Endothelial cell (in vitro differentiated cells): ENCODE measurements at places on chromosomes 3 and 15.
A peak's percentile ranks its signal among the peaks of the same experiment; 100 is the strongest.

DNA sequence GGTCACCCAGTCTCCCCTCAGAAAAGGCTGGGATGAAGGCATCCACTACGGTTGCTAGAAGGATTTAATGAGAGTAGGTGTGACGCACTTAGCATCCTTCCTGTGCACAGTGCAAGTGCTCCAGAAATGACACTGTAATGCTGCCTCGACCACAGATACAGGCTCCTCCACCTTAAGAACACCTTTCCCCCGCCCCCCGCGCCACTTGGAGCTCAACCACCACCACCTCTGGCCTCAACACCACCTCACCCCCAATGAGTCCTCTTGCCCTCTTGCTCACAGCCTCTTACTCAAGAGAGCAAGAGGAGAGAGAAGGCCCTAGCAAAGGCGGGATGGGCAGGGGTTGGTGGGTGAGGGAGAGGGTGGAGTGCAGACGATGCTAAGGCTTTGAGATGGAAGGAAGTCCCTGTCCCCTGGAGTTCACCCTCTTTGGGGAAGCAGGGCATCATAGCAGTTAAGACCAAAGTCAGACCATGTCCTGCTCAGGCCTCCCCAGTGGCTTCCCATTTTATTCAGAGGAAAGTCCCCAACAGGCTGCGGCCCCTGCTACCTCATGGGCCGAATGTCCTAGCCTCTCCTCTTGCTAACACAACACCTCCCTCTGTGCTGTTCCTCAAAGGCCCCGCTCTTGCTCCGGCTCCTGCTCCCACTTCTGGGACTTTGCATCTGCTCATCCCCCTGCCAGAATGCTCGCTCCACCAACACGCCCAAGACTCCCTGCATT, 8.3 kb downstream of the STARD5 start:
- no peak for DNase-seq

GRCh38 chr15:68910816-68911215, 19.5 kb upstream of the SPESP1 start:
- DNase-seq, result no peak

DNA sequence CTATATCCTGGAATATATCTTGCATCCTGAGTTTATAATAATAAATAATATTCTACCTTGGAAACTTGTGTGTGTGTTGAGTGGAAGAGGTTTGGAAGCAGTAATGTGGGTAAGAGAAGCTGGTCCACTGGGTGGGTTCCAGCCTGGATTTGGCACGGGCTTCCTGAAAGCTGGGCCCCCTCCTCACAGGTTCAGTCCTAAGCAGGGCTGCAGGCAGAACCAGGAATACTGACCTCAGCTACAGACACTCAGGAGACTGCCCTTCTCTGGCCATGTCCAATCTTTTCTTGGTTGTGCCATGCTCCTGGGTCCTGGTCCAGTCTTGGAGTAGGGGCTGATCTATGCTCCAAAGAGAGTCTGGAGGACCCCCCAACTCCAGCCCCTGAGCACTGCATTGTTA, 4.5 kb downstream of the MYD88 start:
- no peak for DNase-seq

DNA sequence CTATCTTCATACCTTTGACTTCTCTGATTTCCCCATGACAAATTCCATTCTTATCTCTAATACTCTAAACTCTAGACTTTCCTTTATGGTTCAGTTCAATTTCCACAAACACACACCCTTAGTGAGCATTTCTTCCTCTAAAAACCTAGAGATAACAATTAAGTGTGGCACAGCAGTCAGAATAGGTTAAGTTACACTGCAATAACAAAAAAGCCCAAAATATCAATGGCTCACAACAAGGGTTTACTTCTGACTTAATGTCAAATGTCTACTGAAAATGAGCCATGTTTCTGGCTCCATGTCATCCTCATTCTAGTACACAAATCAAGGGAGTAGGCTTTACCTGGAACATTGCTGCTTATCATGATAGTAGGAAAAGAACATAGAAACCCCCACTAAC, 123.8 kb downstream of the TAFA4 start:
- no peak for DNase-seq

- DNase-seq, result no peak
Measured at GRCh38 chr15:71469413-71469812, 340.9 kb upstream of the NR2E3 start.

DNA sequence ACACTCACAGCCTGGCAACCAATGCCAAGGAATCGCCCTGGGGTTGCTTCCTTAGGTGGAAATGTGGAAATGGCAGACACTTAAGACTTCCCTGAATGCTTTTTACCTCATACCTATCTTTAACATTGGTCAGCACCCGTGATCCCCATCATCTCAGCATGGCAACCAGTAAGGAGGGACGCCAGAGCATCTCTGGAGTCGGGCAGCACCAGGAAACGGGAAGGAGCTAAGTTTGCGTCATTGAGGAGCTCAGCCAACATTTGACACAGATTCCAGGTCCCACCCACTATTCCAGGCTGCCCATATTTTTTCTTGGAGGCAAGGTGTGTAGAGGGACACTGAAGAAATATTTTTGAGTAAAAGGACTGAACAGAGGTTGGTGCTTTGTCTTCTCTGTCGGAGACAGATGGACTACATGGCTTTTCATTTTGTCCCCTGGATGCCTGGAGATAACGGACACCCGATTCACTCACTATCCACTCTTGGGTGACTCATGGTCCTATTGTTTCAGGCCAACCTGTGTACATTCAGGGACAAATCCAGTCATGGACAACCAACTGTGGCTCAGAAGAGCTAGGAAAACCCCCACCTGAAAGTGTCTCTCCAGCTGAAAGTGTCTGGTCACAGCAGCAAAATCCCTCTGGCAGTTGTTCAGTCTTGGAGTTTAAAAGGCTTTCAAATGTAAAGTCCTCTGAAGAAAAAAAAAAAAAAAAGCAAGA, 70.4 kb upstream of the OXTR start:
- no peak for DNase-seq

GRCh38 chr3:73601481-73601880, 23.3 kb downstream of the PDZRN3 start:
- no peak for DNase-seq

DNA sequence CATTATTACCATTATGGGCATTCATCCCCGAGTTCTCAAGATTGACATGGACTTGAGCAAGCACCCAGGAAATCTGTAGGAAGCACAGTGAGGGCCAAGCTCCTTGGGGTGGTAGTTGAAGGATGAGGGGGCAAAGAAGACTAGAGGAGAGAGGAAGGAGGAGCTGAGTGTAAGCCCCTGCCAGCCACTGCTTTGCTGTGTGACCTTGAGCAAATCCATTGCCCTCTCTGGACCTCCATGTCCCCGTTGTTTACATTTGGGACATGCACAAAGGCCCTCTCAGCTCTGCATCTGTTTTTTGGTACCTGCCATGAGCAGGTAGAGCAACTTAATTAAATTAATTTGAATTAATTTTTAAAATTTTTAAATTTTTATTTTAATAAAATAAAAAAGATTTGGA, 33.5 kb upstream of the SLC6A6 start:
- DNase-seq, result no peak

GRCh38 chr3:122754929-122755328, 38.7 kb downstream of the HSPBAP1 start:
- DNase-seq, result peak; percentile 7

- no peak for DNase-seq
Measured at GRCh38 chr3:87145553-87145952, 81.6 kb upstream of the CHMP2B start.

DNA sequence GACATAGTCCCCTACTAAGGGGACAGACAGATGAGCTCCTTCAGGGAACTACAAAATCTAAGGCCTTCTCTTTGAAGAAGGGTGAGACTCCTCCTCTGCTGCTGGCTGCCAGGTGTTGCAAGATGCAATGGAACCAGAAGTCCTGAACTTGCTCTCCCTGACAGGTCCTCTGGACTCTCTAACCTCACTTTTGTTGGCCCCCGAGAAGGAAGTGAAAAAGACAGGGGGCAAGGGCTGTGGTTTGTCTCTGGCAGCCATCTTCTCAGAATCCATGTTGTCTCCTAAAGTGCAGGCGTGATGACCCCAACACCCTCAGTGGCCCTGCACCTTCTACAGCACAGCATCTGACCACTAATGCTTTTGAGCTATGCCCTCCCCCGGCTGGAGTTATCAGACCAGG, 292.5 kb downstream of the CHST2 start:
- DNase-seq, result no peak

DNA sequence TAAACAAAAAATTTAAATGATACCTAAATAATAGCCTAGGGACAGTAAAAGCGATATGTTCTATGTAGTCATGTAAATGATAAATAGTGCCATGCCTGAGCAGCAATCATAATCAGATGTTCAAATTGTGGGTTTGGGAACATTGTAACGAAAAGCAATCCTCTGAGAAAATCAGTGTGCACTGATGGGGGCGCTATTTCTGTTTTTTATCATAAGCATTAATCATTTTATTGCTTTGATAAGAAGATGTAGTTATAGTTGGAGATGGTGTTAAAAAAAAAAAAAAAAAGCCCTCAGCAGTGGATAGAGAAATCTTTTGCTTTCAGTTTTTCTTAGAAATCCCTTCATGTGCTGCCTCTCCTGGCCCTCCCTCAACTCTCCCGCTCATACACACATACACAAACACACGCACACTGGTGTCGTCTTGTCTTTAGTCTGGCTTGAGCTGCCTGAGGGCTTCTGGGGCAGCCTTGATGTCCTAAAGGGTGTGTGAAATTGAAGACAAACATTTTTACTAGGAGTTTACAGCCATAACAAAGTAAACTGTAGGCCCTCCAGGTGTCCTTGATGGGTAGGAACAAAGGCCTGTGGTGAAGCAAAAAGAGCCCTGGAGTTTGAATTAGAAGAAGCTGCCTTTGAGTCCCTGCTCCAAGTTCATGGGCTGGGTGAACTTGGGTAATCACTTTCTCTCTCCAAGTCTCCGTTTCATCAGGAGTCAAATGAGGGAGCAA, 428.1 kb downstream of the SOX2 start:
- DNase-seq, result no peak

- no peak for DNase-seq
Measured at GRCh38 chr3:59289831-59290230, 240.0 kb upstream of the CFAP20DC start.

DNA sequence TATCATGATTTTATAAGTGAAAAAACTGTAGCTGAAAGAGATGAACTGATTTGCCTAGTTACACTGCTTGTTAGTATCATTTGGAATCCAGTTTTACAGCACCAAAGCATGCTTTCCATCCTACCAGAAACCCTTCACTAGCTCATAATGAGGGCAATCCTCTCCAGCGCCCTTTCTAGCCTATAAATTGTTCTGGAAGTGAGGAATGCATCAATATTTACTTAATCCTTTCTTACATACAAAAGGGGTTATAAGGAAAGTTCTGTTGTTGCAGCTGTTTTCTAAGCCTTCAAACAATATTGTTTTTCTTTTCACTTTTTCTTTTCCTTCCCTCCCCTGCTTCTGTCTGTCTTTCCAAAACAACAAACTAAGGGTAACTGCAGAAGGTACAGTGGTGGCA, 11.0 kb upstream of the PCCB start:
- no peak for DNase-seq
